Stimulated activated CD8-positive, alpha-beta memory T cell treated with anti-CD3 and anti-CD28 coated beads, Interleukin-7, amount 100 ng/mL, for 1 hour (primary cell): ENCODE measurements at places on chromosomes 2 and 18.

- no peak for DNase-seq
Measured at GRCh38 chr18:11752116-11752911, 63.2 kb downstream of the GNAL start.

DNA sequence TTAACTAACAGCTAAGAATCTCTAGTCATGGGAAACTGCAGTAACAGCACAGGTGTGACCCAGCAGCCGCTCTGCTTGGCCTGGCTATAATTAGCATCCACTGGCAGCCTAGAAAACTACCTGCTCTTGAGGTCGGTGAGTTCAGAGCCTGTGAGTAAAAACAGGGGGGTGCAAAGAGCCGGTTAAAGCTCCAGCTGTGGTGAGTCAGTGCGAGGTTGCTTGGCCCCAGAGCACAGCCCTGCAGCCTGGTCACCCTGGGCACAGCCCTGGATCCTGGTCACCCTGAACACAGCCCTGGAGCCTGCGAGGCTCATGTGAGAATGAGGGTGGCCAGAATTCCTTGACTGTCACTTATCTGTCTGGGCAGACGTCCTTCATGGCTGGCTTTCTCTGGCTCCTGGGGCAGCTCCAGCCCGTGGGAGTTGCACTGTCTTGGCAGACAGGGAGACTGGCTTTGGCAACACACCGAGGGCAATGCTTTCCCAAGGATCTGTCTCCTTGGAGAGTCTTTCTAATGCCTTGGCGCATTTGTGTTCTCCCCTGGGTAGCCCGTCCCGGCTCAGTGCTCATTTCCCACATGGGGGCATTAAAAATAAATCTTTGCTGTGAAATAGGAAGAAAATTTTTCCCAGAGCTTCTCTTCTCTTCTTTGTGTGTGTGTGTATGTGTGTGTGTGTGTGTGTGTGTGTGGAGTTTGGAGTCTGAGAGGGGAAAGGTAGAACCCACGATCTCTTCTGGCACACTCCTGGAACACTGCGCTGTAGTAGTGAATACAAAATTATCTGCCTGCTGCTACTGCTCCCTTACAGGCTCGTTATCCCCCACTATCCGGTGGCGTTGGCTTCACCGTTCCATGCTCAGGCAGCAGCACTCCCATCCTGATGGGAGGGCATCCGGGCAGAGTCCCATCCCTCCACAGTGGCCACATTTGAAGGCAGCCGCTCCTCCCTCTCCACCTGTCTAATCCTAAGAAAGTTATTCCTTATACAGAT is 250.2 kb upstream of the MEX3C start:
- no peak for DNase-seq

GRCh38 chr18:22055466-22056238 is 113.7 kb upstream of the GATA6 start:
- DNase-seq = no peak

GRCh38 chr2:9077691-9078090 is 74.2 kb upstream of the MBOAT2 start:
- DNase-seq = no peak

- no peak for DNase-seq
Measured at GRCh38 chr18:56933472-56933871, 213.4 kb upstream of the BOD1L2 start.

DNA sequence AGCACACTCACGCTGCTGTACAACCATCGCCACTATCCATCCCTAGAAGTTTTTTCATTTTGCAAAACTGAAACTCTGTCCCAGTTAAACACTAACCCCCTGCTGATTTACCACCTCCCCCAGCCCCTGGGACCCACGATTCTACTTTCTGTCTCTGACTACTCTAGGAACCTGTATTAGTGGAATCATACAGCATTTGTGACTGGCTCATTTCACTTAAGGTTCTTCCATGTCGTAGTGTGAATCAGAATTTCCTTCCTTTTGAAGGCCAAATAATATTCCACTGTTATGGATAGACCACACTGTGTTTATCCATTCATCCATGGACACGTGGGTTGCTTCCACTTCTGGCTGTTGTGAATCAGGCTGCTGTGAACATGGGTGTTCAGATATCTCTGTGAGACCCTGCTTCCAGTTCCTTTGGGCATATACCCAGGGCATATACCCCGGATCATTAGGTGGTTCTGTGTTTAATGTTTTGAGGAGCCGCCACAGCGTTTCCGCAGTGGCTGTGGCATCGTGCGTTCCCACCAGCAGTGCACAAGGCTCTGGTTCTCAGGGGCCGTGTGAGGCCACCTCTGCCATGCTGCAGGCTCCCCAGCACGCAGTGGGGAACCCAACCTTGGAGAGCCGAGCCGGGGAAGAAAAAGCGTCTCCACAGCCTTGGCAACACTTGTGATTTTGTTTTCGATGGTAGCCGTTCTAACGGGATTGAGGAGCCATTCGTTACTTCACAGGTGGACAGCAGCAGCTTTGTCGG is 10.1 kb downstream of the RAMP1 start:
- no peak for DNase-seq
